ENCODE measurements at places on chromosomes 2 and 18.

- DNase-seq = no peak
Measured at GRCh38 chr2:189102735-189103134, 76.8 kb downstream of the COL5A2 start.

DNA sequence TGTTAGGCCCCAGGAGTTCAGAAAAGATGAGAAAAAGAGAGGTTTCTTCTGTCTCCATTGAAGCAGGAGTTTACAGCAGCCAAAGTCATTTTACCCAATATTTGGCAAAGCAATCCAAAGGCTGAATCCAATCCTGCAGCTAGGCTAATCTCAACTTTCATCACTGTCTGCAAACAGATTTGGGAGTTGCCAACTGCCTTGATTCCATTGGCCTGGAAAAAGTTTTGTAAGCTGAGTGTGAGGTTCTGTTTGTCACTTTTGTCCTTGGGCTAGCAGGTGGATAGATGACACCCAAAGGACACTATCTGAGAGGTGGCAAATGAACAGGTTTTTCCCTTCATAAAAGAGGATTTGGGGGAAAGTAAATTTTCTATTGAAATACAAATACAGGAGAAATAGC lies 56.6 kb upstream of the SETBP1 start:
- no peak for DNase-seq

- DNase-seq = no peak
Measured at GRCh38 chr2:111148225-111148873, 27.6 kb downstream of the BCL2L11 start.

- no peak for DNase-seq
Measured at GRCh38 chr2:50754514-50754913, 277.4 kb downstream of the NRXN1 start.

DNA sequence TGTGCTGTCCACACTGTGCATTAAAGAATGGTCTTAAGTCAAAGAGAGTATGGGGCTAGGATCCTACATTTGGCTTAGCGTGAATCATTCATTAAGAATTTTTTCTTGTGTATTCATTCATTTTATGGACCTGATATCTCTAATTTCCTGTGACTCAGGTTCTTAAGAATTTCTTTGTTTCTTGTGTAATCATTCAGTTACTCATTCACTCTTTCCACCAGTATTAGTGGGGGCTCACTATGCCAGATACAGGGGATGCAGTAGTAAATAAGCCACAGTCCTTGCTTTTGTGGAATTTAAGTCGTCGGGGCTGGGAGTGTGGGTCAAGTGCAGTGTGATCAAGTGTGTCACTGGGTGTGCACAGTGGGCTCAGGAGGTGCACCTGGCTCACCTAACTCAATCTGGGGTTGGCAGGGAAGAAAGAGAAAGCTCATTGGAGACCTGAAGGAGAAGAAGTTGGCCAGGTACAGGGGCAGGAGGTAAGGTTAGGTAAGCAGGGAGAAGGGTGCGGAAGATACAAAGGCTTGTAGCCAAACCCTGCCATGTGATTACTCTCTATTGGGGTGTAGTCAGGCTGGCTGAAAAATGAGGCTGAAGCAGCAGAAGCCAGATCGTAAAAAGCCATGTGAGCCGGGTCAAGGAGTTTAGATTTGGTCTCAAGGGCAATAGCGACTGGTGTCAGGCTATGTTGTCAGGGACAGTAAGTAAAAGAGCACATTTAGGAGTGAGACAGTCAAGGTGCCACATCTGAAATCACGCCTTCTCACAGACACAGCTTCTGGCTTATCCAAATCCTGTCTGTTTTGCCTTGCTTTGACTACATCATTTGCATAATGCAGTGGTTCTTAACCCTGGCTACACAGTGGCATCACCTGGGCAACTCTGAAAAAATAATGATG lies 67.2 kb downstream of the KCTD1 start:
- DNase-seq = no peak

DNA sequence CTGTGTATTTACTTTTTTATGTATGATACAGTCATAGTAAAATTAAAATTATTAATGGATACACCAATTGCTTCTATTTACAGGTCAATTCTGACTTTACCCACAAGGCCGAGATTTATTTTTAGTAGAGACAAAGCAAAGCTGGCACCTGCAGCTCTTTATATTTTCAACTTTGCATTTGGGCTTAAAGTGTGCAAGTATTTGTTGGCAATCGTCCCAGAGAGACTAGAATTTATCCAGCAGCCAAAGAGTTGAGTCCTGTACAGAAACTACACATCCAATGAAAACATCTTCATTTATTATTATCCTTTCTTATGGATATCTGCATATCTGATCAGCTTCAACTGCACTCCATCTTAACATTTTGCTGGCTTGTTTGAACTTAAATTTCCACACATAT lies 485.6 kb downstream of the SOX11 start:
- no peak for DNase-seq

DNA sequence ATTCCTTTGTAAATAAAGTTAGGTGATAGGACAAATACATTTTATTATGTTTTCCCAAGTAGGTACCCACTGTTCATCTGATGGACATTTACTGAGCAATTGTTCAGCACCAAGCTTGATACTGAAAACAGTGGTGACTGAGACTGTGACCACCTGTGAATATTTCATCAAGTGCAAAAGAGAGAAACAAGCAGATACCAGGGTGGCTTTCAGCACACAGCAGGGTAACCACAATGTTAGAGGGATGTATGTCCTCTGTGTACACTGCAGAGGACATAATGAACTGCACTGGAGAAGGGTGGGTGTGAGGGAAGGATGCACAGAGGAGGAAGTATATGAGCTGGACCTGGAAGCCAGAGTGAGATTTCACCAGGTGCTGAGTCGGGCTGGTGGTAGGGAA lies 411.8 kb downstream of the RAD51AP2 start:
- no peak for DNase-seq

GRCh38 chr2:36351736-36352349 lies 3.7 kb upstream of the CRIM1 start:
- DNase-seq = no peak

GRCh38 chr2:55232863-55233657 lies 572 bp downstream of the RPS27A start:
- peak; percentile 55 for DNase-seq

GRCh38 chr18:9421096-9421900 lies 54.0 kb upstream of the RALBP1 start:
- no peak for DNase-seq

GRCh38 chr2:116074161-116074560 lies 1631.7 kb downstream of the DPP10 start:
- no peak for DNase-seq

All from activated CD4-positive, alpha-beta T cell treated with anti-CD3 and anti-CD28 coated beads, Interleukin-2, amount 50 U/mL, for 1 hour (primary cell).